ENCODE measurements at places on chromosomes 13 and 19.

GRCh38 chr19:47446534-47447469, 24.9 kb downstream of the SLC8A2 start:
- peak; percentile 50 for DNase-seq

- DNase-seq, result no peak
Measured at GRCh38 chr13:34751044-34751443, 191.0 kb upstream of the NBEA start.

- DNase-seq, result peak; percentile 35
Measured at GRCh38 chr13:70960841-70961443, 852.7 kb upstream of the KLHL1 start.

GRCh38 chr19:2578901-2579677, 103.2 kb downstream of the GADD45B start:
- peak; percentile 29 for DNase-seq

GRCh38 chr13:77595166-77595810, 59.8 kb downstream of the SCEL start:
- no peak for DNase-seq

GRCh38 chr19:33248954-33249613, 23.4 kb upstream of the SLC7A10 start:
- DNase-seq, result no peak

GRCh38 chr19:7869910-7870511, 4.2 kb downstream of the PRR36 start:
- no peak for DNase-seq

GRCh38 chr13:105925496-105925895, 610.0 kb downstream of the EFNB2 start:
- DNase-seq, result no peak

GRCh38 chr13:113631341-113632095, 26.5 kb downstream of the ATP4B start:
- DNase-seq, result no peak

GRCh38 chr13:112177450-112178288, 110.7 kb downstream of the SOX1 start:
- no peak for DNase-seq

GRCh38 chr19:23377276-23377675, 18.0 kb downstream of the ZNF91 start:
- peak; percentile 2 for DNase-seq

DNA sequence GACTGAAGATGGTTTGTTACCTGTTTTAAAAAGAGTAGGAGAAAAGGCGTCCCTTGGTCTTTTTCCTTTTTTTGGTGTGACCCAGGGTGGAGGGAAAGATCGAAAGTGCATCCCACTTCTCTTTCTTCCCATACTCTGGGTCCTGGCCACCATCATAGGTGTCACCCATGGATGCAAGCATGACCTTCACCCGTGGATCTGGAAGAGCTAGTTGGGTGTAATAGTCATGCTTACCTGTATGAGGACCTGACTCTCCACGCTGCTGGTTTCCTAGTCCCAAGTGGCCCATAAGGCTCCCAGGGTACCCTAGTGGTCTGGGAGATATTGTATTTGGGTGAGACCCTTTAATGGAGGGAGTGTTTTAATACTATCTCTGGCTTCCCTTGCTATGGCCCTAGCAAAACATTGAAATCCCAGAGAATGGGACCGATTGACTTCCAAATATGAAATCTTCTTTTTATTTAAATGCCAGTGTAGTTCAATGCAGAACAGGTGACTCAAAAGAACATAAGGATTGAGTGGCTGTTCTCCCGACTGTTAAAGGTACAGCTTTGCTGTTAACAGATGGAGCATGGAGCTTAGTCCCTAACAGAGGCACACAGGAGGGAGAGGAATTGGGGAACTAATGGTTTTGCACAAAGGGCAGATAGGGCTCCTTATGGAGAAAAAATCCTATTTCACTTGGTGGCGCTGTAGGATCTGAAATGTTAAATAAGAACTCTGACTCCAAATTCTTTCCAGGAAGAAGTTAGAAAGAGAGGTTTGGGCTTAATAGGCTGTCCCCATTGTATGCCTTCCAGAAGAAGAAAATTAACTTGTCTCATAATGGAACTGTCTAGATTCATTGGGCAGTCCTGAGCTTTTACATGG, 7.0 kb upstream of the ZNF550 start:
- no peak for DNase-seq

GRCh38 chr19:29941828-29942403, at the start of gene URI1:
URI1 (plus strand) TSS chr19:29942239; CDS start chr19:29942548, 309 bp downstream.
- DNase-seq, result peak; percentile 81

DNA sequence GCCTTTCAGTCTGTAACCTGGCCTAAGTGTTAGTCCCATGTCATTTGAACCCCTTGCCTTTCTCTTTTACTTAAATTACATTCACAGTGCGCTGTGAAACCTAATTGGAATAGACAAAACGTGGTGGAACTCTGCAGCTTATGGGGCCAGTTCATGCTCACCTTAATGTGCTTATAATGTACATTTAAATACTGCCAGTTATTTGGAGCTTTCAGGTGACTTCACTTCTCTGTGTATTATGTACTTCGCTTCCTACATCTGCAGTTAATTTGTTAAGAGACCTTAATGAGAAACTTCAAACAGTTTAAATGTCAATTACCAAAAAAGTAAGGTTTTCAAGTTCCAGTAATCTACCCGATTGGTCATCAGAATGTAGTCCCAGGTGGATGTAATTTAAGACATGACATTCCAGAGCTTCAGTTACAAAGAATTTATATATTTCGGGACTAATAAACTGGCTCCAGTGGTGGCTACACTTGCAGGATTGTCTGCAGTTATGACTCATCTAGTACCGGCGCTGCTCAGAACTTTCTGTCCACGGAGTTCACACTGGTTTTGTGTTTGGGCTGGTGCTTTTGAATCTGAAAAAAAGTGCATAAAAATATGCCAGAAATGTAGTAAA, 125.3 kb downstream of the TM9SF2 start:
- no peak for DNase-seq

- DNase-seq, result no peak
Measured at GRCh38 chr19:35936738-35937268, 629 bp downstream of the LRFN3 start.

DNA sequence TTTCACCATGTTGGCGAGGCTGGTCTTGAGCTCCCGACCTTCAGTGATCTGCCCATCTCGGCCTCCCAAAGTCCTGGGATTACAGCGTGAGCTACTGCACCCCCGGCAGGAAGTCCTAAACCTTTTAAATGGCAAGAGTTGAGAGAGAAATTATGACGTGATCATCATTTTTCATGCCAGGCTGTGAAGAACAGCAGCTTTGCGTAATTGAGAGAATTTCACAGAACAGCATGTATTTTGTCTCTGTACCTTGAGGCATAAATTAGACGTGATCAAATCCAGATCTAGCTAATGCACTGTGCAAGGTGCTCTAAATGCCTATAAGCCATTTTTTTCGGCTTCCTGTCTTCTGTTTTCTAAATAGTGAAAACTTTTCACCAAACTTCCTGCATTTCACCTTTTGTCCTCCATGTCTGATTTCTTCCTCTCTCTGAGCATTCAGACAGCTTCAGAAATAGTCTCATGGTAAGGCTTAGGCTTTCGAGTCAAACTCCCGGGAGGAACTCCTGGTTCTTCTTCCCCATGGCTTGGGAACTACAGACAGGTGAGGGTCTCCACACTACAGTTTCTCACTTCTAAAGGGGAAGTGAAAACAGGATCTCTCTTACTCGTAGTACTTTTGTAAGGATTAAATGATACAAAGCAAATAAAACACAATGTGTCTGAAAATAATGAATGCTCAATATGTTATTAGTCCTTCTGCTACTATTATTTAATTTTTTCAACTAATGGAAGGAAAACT, 51.0 kb downstream of the WDFY2 start:
- DNase-seq, result no peak

GRCh38 chr13:34258646-34259386, 440.9 kb downstream of the RFC3 start:
- no peak for DNase-seq

DNA sequence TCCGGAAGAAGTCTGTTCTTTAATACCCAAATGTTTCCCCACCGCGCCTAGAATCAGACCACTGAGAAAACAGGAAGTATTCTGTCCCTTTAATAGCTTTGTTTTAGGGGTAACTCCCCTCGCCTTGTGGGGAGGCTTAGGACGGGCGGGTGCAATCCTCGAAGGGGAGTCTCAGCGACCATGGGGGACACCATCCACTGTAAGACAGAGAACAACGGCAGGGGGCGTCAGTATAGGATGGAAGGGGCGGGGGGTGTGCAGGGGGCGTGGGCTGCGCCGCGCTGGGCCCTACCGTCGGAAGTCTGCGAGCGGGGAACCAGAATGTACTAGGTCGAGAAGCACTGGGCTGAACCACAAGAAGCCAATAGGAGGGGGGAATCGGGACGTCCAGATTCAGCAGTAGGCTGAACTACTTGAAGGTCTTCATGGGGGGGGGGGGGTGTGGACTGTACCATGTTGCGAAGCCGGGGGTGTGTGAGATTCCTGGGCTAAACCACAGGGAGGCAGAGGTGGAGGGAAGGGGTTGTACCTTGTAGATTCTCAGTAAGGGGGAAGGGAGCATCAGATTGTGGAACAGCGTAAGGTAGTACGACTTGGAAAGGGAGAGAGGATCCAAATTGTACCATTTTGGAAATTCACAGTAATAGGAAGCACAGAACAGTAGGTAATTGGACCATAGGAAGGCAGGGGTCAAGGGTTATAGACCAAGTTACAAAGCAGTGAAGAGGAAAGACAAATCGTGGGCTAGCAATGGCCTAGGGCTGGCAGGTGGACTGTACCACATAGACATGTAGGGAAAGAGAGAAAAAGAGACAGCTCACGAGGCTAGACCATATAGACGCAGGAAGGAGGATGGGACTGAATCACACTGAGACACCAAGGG, 1.0 kb upstream of the DBP start:
- peak; percentile 77 for DNase-seq

- DNase-seq, result no peak
Measured at GRCh38 chr19:12527034-12527836, 24.0 kb downstream of the ZNF564 start.

- DNase-seq, result peak; percentile 82
Measured at GRCh38 chr13:53250272-53250875, 221.8 kb downstream of the OLFM4 start.

DNA sequence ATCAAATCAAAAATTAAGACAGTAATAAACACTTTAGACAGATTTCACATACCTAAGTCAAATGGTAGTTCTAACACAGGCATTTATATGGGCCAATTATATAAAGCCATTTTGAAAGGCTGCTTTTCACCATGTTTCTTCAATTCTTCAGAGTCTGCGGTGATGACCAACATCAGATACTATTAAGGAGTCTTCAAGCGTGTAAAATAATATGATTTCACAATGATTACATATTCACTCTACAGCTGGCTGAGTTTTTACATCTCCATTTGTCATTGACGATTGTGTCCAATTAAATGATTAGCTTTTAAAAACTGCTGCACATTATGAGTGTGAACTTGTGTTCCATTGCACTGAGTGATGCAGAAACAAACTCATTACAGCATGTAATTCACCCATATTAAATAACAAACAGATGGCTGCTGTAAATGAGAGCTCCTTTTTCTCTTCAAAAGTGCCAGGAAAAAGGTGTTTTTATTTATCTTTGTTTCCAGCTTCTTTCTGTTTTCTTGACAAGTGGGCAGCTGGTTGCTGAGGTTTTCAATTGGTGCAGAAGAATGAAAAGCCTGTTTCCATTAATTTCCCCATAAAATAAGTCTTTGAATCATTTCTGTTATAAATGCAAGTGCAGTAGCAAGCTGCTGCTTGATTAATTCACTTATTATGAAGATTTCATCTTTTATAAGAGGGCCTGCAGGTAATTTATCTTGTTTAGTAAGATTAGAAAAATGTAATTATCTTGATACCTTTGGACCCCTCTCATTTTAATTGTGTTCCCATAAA, 676.1 kb upstream of the KLHL1 start:
- peak; percentile 36 for DNase-seq

All from NCI-H2081 (cell line).